Heart left ventricle (tissue), 16 donors: ENCODE measurements at places on chromosomes 11 and 22. TPM values are rescaled to one million over a fixed set of nuclear protein-coding genes. Genes with fewer than 3 reads are reported as not detected.

Gene PAMR1
- 9.2 TPM for total RNA-seq

Gene PHOX2A
- total RNA-seq, result not detected

Gene FXYD2
- total RNA-seq, result 0.80 TPM

Gene OR2AG1
- total RNA-seq, result not detected

Gene RBFOX2
- total RNA-seq, result 88.5 TPM

Gene SMTNL1
- total RNA-seq, result not detected

Gene CEP126
- 0.89 TPM for total RNA-seq

Gene RTN4R
- 1.4 TPM for total RNA-seq

Gene EHF
- total RNA-seq, result 1.3 TPM

Gene GGT5
- 14.7 TPM for total RNA-seq

Gene TEX12
- total RNA-seq, result not detected

DNA sequence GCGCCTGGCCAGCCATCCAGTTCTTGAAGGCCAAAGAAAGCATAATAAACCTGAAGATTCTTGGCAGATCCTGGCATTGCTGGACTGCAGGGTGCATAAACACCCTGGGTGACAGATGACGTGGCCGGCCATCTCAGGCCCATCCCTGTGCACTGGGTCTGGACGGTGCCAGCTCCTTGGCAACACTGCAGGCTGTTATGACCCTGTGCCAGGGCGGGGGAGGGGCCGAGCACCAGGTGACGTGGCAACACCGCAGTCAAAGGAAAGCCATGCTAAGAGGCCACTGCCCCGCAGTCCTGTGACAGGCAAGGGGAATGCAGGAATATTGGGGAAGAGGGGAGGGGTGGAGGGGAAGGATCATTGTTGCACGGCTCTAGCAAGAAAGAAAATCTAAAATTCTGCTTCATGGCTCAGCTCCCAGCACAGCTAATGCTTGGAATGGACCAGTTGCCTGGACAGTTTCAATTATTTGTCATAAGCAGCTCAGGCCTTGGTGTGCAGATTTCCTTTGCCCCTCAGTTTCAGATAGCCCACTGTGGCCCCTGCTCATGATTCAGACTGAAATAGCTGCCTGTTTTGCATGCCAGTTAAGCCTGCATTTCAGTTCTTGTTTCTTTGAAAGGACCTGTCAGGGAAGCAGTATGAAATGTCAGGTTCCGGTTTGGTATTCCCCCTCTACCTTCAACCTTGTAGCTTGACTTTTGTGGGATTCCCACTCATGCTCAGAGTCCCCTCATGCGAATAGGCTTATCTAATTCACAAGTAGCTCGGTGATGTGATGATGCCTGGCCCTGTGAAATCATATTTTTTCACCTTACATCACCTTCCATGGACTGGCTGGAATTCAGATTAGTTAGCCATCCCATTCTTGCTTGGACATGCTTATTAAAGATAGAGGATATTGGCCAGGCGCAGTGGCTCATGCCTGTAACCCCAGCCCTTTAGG is 29.7 kb upstream of the DDX6 start:
- H3K4me3 ChIP-seq, result no peak overlapping the region
- no peaks in the 10 kb centered on the region for H3K27me3 ChIP-seq
- peak; percentile 78 for DNase-seq
- H3K27ac ChIP-seq, result peak overlapping the region; percentile 71

DNA sequence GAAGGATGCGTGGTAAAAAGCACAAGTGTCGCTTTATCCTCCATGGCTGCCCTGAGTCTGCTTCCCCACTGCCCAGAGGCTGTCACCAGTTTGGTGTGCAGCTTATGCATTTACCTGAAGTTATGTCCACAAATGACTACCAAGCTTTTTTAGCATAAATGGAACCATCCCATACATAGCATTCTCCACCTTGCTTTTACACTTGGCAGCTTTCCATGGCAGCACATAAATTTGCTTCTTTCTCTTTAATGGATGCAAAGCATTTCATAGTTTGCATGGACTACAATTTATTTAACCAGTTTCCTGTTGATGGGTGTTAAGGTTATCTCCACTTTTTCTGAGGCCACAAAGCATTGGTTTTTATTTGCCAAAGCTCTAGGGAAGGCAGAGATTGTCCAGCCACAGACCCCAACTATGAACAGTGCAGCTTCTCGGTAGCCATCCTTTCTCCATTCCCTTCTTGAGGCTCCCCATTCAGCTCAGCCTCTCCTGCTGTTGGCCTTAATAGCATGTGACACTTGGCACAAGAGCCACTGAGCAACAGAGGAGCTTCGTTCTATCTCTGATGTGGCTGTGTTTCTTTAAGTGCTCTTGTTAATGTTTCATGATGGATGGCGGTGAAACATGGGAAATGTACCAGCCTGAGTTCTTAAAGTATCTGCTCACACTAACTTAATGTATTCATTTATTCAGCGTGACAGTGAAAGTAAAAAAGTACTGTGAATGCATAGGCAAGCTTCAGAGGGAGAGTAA is 59.8 kb upstream of the NAV2 start:
- no peak overlapping the region for H3K27ac ChIP-seq
- DNase-seq, result no peak
- no peak overlapping the region for H3K4me3 ChIP-seq
- no peaks in the 10 kb centered on the region for H3K27me3 ChIP-seq
- no peaks in the 10 kb centered on the region for H3K4me1 ChIP-seq

GRCh38 chr11:26623076-26623659 is 51.1 kb upstream of the MUC15 start:
- H3K4me1 ChIP-seq, result no peaks in the 10 kb centered on the region
- no peak overlapping the region for H3K4me3 ChIP-seq
- H3K36me3 ChIP-seq, result no peaks in the 10 kb centered on the region
- H3K27me3 ChIP-seq, result no peaks in the 10 kb centered on the region

- DNase-seq, result no peak
- H3K4me3 ChIP-seq, result no peak overlapping the region
- peaks cover 65% of the 10 kb centered on the region for H3K27me3 ChIP-seq
- H3K27ac ChIP-seq, result no peak overlapping the region
- H3K4me1 ChIP-seq, result peaks cover 12% of the 10 kb centered on the region
- no peaks in the 10 kb centered on the region for H3K36me3 ChIP-seq
These were observed 1338.8 kb downstream of the BRD1 start for GRCh38 chr22:48488611-48489511.

DNA sequence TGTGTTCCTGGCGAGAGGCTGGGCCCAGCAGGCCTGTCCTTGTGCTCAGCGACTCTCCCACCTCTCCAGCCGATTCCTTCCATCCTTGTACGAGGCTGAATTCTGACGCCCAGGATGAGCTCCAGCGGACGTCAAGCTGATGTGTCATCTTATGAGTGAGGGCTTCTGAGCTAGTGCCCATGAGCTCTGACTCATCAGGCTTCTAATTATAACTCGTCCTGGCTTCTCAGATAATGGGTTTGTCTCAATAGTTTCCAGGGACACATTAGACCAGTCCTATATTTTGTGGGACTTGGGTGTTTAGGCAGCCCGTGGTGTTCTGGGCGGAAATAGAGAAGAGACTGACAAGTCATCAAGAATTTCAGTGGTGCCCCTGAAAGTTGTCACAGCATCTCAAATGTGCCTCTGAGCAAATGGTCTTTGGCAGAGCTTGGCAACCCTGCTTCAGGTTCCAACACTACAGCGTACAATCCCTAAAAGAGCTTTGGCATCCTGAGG is 108.2 kb upstream of the CD44 start:
- H3K4me1 ChIP-seq, result peaks cover 4% of the 10 kb centered on the region
- DNase-seq, result peak; percentile 61
- no peaks in the 10 kb centered on the region for H3K36me3 ChIP-seq
- no peak overlapping the region for H3K4me3 ChIP-seq

- H3K27me3 ChIP-seq, result peaks cover 4% of the 10 kb centered on the region
- DNase-seq, result no peak
- no peak overlapping the region for H3K27ac ChIP-seq
- H3K4me1 ChIP-seq, result no peaks in the 10 kb centered on the region
- H3K4me3 ChIP-seq, result no peak overlapping the region
These were observed 45.8 kb upstream of the TH start for GRCh38 chr11:2217211-2218030.

- peak overlapping the region; percentile 34 for H3K27ac ChIP-seq
- DNase-seq, result peak; percentile 44
- H3K27me3 ChIP-seq, result no peaks in the 10 kb centered on the region
- H3K4me3 ChIP-seq, result no peak overlapping the region
- no peaks in the 10 kb centered on the region for H3K36me3 ChIP-seq
These were observed 88.3 kb upstream of the MTMR2 start for GRCh38 chr11:96012086-96012824.

DNA sequence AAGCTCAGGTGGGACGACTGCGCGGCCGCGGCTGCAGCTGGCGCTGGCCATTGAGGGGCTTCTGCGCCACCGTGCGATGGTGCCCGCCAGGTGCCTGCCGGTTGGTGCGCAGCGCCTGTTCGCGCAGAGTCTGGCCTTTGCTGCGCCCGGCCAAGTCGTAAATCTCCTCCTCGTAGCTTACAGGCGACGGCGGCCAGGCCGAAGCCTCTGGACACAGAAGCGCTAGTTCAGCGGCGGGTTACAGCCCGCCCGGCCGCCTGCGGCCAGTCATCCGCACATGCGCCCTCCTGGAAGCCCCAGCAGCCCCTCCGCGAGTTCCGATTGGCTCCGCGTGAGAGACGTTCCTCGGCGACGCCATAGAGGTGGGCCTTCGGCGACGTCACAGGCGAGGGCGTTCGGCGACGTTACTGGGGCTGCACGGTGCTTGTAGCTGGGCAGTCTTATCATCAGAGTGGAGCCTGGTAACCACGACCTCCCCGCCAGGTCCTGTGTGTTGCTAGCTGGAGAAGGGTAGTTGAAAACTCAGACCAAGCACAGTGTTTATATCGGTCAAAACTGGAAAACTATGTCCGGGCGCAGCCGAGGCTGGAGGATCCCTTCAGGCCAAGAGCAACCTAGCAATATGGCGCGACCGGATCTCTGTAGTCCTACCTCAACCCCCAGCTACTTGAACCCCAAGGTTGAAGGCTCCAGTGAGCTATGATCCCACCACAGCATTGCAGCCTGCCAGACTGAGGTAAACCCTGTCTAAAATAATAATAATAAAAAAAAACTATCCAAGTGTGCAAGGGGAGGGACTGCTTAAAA is 265.7 kb downstream of the OR4C45 start:
- no peaks in the 10 kb centered on the region for H3K4me1 ChIP-seq
- H3K4me3 ChIP-seq, result no peak overlapping the region
- H3K27ac ChIP-seq, result no peak overlapping the region
- no peaks in the 10 kb centered on the region for H3K27me3 ChIP-seq

- H3K27ac ChIP-seq, result no peak overlapping the region
- H3K4me1 ChIP-seq, result no peaks in the 10 kb centered on the region
- peaks cover 15% of the 10 kb centered on the region for H3K27me3 ChIP-seq
- no peaks in the 10 kb centered on the region for H3K36me3 ChIP-seq
These were observed 9.2 kb downstream of the KCNC1 start for GRCh38 chr11:17743808-17744119.

- no peak for DNase-seq
- no peaks in the 10 kb centered on the region for H3K27me3 ChIP-seq
- H3K4me1 ChIP-seq, result peaks cover 3% of the 10 kb centered on the region
- H3K4me3 ChIP-seq, result no peak overlapping the region
- no peaks in the 10 kb centered on the region for H3K36me3 ChIP-seq
- H3K27ac ChIP-seq, result no peak overlapping the region
These were observed 29.9 kb downstream of the TPST2 start for GRCh38 chr22:26559961-26560575.

- DNase-seq, result no peak
- H3K27me3 ChIP-seq, result no peaks in the 10 kb centered on the region
- no peak overlapping the region for H3K4me3 ChIP-seq
- no peak overlapping the region for H3K27ac ChIP-seq
- peaks cover 71% of the 10 kb centered on the region for H3K4me1 ChIP-seq
- H3K36me3 ChIP-seq, result peaks cover 37% of the 10 kb centered on the region
These were observed 5.1 kb downstream of the FZD4 start for GRCh38 chr11:86949995-86950660.

DNA sequence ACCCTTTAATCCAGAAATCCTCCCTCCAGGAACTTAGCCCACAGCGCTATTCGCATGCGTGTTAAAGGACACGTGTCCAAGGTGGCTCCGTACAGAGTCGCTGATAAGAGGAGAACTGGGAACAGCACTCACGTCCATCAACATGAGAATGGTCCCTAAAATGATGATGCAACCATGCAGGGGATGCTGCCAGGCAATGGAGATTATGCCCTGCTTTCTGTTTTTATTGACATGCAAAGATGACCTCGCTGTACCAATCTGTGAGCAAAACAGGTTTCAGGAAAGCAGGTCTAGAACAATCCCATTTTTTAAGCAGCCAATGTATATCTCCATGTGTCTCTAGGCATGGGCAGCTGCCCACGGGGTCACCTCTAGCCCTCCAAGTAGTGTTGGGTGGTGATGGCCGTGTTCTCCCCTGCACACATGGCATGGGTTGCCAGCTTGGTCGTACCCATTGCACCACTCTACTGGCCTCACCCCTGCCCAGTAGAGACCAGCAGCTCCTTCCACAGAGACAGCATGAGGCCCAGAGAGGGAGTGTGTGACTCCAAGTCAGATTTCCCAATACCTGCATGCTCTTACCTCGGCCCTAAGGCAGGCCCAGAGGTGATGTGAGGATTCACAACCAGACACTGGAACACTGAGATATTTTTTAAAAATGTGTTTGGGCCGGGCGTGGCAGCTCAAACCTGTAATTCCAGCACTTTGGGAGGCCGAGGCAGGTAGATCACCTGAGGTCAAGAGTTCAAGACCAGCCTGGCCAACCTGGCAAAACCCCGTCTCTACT is 68.3 kb upstream of the LINC01488 start:
- no peaks in the 10 kb centered on the region for H3K27me3 ChIP-seq
- no peaks in the 10 kb centered on the region for H3K36me3 ChIP-seq
- DNase-seq, result no peak
- H3K4me1 ChIP-seq, result peaks cover 34% of the 10 kb centered on the region
- no peak overlapping the region for H3K27ac ChIP-seq
- no peak overlapping the region for H3K4me3 ChIP-seq

- H3K4me3 ChIP-seq, result peak overlapping the region; percentile 90
- H3K27me3 ChIP-seq, result no peaks in the 10 kb centered on the region
- H3K4me1 ChIP-seq, result peaks cover 41% of the 10 kb centered on the region
- H3K36me3 ChIP-seq, result no peaks in the 10 kb centered on the region
These were observed 772 bp downstream of the SBF1 start for GRCh38 chr22:50473855-50474671.
